ENCODE measurements at places on chromosomes 6 and 20.

DNA sequence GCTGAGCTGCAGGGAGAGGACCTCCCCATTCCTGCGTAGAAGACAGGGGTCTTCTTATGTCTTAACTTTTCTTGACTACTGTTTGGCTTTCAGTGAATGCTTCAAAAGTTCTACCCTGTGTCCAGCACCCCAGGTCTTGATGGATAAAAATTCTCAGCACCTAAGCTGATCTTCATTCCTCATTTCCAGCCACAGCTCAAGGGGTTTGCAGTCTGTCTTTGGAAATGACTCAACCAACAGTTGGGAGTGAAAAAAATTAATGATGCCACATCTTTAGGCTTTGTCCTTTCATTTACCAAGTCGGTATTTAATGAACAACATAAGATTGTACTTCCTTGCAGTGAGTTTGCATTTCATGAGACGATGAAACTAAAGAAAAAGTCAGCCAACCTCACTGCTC, 40.3 kb downstream of the PRDM1 start:
- DNase-seq = no peak

DNA sequence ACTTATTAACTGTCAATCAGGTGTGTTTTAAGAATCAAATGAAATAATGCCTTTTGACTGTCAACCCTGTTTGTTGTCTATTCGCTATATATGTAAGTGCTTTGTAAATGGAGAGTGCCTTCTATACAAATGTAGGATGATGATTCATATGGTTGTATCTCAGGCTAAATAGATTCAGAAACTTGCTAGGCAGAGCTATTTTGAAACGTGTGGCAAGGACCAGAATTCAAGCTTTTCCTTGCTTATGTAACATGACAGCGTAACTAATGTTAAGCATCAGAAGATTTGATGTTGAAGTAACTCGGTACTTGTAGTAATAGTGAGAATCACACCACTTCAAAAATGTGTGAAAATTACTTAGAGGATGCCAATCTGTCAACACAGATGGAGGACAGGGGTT, 3.4 kb downstream of the OGFRL1 start:
- no peak for DNase-seq

- DNase-seq = no peak
Measured at GRCh38 chr6:6007366-6008088, 802 bp upstream of the NRN1 start.

GRCh38 chr6:139583420-139583819, 209.0 kb upstream of the CITED2 start:
- DNase-seq = no peak

GRCh38 chr20:63472862-63473390, 471 bp upstream of the KCNQ2 start:
- no peak for DNase-seq

GRCh38 chr20:60132162-60132826, 174.1 kb downstream of the CDH26 start:
- DNase-seq = no peak

- DNase-seq = no peak
Measured at GRCh38 chr20:62376112-62377063, 9.3 kb upstream of the LAMA5 start.

- no peak for DNase-seq
Measured at GRCh38 chr6:135990439-135990838, 138.9 kb downstream of the PDE7B start.
